Fibroblast of the aortic adventitia (primary cell): ENCODE measurements at places on chromosomes 4 and X. TPM values are rescaled to one million over a fixed set of nuclear protein-coding genes. Genes with fewer than 3 reads are reported as not detected.

GRCh38 chr4:3873408-3874027 is 107.3 kb downstream of the ADRA2C start:
- no peak for DNase-seq

DNA sequence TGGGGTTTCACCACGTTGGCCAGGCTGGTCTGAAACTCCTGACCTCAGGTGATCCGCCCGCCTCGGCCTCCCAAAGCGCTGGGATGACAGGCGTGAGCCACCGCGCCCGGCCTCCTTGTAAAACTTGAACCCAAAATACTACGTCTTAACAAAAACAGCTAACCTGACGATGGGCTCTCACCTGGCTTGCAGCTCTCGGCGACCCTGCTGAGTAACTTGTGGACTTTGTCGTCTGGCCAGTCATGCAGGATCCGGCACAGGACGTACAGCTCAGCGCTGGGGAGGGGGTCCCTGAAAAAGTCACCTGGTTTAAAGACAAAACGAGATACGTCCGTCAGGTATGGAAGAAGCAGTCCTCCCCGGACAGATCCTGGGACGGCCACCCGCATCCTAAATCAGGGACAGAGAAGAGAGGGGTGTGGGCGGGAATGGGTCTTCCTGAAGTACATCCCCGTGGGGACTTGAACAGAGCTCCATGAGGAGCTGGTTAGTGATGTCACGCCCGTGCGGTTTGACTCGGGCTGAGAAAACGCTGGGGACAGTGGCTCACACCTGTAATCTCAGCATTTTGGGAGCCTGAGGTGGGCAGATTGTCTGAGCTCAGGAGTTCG is 20.7 kb upstream of the SLC25A6 start:
- DNase-seq, result no peak

Gene BANK1
- total RNA-seq, result 0.41 and 0.54 TPM in 2 replicates

DNA sequence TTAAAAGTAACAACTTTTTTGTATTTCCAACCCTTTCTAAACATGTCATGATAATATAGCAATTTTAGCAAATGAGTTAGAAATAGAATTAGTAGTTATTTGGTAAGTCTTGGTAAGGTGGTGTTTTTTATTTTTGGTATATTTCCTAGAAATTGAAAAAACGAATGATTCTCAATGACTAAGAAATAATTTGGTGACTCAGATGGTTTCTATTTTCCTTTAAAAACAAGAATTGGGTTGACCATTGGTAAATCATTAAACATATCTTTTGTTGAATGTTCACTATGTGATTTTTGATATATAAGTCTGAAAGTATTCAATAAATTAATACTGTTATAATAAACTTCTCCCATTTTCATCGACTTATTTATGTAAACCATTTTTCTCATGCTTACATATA is 206.2 kb upstream of the BANK1 start:
- peak; percentile 19 for DNase-seq

GRCh38 chr4:188727746-188728145 is 588.5 kb downstream of the TRIML1 start:
- no peak for DNase-seq

DNA sequence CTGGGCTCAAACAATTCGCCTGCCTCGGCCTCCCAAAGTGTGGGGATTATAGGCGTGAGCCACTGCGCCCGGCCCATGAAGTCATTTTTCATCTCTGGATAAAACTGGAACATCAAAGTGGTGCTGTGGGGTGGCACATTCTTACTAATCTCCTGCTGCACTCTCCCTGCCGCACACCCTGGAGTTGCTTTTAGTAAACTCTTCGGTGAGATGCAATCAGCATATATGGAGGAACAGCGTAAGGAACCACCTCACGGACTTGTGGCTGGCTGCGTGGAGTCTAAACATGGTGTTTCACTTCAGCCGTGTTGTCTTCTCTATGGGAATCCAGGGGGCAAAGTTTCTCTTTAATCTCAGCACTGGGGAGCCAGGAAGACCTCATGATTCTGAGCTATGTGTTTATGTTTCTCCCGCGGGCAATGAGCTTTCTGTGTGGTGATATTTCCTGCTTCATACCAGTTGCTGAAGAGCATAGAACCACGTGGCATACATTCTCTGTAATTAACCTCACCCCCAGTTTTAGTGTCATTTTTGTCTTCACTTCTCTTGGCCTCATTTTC is 2.1 kb upstream of the RHOH start:
- peak; percentile 14 for DNase-seq

Gene PAK3
- total RNA-seq, result 0.90 and 3.7 TPM in 2 replicates

Gene GNRHR
- not detected in 2 replicates for total RNA-seq

DNA sequence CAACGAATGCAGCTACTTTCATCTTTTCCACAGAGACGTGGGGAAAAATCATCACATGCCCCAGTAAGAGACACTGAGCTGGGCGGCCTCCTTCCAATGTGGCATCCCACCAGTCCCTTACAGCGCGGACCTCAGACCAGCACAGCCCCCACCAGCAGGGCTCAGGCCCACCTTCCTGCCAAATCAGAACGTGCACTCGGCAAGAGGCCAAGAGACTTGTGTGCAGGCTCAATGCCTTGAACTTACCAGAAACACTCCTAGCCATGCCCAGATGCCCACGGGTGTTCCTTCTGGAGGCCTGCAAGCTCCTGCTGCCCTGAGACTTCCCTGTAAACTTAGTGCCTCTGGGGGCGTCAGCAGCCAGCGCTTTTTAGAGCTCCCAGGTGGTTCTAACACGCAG is 31.2 kb downstream of the WDR1 start:
- DNase-seq, result no peak

Gene HERC6
- total RNA-seq, result 4.9 and 14.0 TPM in 2 replicates

Gene IL1RAPL1
- total RNA-seq, result 6.0 and 7.1 TPM in 2 replicates

DNA sequence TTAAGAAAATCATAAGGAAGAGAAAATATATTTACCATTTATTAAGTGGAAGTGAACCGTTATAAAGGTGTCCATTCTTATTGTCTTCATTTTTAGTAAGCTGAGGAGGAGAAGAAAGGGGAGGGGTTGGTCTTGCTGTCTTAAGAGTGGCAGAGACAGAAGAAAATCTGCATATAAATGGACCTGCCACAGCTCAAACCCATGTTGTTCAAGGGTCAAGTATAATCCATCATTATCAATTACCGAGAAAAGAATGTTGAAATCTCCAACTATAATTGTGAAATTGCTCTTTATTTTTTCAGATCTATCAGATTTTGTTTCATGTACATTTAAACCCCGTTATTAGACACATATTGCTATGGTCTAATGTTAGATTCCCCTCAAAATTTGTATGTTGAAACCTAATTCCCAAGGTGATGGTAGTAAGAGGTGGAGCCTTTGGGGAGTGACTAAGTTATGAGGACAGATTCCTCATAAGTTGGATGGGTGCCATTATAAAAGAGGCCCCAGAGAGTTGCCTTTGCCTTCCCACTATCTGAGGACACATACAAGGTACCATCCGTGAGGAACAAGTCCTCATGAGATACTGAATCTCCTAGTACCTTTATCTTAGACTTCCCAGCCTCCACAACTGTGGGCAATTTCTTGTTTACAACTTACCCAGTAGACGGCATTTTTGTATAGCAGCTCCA is 58.5 kb upstream of the SMAD1 start:
- DNase-seq, result no peak

- DNase-seq, result peak; percentile 78
Measured at GRCh38 chr4:186676531-186677161, 47.0 kb downstream of the FAT1 start.

DNA sequence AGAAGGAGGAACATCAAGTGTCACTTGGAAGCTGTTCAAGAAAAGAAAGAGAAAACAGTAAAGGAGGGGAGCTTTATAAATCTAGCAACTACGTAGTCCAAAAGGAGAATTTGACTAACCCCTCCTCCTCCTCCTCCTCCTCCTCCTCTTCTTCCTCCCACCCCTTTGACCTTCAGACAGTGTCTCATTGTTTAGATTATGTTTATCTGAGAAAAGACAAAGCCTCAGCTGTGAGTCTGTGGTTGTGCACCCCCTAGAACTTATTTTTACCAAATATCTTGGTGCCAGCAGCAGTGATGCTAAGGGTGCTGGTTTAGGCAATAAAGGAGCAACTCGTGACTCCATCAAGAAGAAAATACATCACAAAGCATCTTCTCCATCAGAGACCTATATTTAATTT is 68.9 kb upstream of the BMP2K start:
- DNase-seq, result no peak

GRCh38 chr4:53929955-53930798 is 134.2 kb downstream of the CHIC2 start:
- peak; percentile 94 for DNase-seq

DNA sequence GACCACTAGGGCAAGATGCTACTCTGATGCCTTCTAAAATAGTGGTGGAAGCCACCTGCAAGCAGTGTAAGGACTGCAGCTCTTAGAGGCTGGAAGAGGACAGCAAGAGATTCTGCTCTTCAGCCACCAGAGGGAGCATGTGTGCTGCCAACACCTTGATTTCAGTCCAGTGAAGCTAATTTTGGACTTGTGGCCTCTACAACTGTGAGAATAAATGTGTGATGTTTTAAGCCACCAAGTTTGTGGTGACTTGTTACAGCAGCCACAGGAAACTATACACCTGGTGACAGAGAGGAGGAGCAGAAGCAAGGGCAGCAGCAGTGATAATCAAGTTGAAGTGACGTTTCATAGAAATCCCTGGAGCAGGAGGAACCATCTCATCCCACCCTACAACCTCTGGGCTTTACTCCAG is 55.9 kb downstream of the FGFBP1 start:
- DNase-seq, result peak; percentile 90

DNA sequence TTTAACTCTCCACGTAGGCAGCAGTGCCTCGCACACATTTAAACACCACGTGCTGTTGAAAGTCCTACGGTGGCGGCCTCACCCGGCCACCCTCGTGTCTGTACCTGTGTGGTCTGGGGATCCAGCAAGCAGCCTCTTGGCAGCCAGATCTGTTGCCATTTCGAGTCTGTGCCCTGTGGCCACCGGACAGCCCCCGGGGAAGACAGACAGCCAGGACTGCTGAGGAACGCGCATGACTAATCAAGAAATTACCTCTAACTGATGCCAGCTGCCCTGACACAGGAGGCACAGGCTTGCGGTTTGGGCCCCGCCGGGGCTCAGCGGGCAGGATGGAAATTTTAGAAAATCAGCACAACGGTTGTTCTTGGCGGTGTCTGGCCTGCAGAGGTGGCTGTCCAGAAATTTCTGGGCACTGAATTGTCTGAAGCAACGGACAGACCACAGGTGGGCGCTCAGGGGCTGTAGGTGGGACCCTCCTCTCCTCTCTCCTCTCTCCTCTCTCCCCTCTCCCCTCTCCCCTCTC is 15.6 kb upstream of the ASMTL start:
- DNase-seq, result peak; percentile 8

GRCh38 chrX:119477812-119478232 is 9.6 kb downstream of the SLC25A5 start:
- peak; percentile 89 for DNase-seq

Gene CTAG1B
- not detected in 2 replicates for total RNA-seq

DNA sequence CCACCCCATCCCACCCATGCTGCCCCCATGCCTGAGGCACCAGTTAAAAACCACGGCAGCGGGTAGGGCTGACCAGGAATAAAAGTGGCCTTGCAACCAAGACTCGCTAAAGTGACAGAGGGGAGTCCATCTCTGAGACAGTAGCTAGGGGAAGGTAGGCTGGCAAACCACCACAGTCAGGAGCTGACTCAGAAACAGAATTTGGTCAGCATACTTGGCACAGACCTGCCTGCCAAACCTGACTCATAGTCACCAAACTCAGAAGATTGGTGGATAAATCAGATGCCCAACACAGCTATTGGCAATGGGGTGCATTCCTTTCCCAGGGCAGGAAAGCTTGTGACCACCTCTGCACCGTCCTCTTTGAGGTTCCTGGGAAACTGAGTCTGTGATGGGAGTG is 193.8 kb downstream of the BCOR start:
- DNase-seq, result peak; percentile 53

- DNase-seq, result no peak
Measured at GRCh38 chr4:48693856-48694574, 86.1 kb downstream of the FRYL start.

DNA sequence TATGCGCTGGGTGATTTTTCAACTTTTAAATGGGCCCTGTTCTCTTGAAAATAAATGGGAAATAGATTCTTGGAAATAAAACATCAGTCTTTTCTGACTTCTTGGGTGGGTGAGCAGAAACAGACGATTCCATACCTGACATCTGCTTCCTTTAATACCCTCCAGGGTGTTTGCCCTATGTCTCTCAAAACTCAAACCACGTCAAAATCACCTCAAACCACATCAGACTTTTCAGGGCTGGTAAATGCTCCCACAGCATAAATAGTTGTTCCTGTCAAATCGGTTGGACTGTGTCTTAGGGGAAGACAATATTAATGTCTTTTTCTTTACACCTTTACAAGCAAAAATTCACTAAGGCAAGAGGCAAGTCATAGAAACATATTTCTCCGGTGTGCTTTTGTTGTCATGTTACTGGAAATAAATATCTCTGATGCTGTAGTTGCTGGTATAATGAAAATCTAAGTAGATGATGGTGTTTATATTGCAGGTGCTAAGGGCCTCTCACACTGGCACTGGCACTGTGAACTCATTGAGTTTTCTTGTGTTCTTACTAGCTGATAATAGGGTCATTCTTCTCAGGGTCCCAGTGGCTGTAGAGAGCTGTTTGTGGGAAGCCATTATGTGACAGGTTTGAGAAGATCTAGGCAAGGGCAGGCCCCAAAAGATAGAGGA is 380.4 kb downstream of the RAPGEF2 start:
- no peak for DNase-seq

GRCh38 chr4:175827516-175827915 is 15.5 kb upstream of the GPM6A start:
- DNase-seq, result no peak

DNA sequence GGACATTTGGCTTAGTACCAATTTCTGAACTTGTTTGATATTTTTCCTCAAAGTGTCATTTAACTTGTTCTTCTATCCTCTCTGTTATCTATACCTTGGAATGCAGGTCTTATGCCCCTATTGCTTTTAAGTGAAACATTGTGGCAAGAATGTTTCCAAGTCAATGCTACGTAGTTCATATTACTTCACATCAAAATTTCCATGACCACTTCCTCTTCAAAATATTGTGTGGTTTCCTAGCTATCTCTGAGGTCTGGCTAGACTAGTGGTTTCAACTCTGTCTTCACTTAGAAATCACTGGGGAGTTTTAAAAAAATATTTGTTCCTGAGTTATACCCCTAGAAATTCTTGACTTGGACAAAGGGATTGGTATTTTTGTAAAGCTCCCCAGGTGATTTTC is 20.2 kb upstream of the RASGEF1B start:
- no peak for DNase-seq

Gene WDR17
- total RNA-seq, result 2.6 and 3.1 TPM in 2 replicates

Gene ATOH1
- not detected in 2 replicates for total RNA-seq

DNA sequence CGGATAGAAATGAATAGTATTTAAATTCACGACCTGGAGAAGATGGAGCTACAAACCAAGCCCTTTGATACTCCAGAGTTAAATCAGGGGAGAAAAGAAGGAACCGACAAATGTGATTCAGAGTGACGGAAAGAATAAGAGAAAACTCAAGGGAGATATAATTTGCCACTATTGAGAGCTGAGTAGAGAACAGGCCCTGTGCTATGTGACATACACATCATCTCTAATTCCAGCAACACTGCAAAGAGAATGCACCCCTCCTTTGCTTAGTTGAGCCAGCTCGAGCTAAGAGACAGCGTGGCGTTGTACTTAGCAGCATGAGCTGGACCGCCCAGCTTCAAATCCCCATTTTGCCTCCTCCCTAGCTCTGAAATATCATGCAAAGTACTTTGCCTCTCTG is 266.4 kb upstream of the TENM3 start:
- no peak for DNase-seq

Gene SSX1
- total RNA-seq, result 0.09 TPM in 1 of 2 replicates, not detected in the other
